Tongue (tissue), 3 donors: ENCODE measurements at places on chromosomes 6 and 20. TPM values are rescaled to one million over a fixed set of nuclear protein-coding genes. Genes with fewer than 3 reads are reported as not detected.

- DNase-seq: no peak
These were observed 64.4 kb downstream of the HACE1 start for GRCh38 chr6:104795363-104795762.

- no peak for DNase-seq
These were observed 13.6 kb downstream of the GINS1 start for GRCh38 chr20:25421102-25421501.

DNA sequence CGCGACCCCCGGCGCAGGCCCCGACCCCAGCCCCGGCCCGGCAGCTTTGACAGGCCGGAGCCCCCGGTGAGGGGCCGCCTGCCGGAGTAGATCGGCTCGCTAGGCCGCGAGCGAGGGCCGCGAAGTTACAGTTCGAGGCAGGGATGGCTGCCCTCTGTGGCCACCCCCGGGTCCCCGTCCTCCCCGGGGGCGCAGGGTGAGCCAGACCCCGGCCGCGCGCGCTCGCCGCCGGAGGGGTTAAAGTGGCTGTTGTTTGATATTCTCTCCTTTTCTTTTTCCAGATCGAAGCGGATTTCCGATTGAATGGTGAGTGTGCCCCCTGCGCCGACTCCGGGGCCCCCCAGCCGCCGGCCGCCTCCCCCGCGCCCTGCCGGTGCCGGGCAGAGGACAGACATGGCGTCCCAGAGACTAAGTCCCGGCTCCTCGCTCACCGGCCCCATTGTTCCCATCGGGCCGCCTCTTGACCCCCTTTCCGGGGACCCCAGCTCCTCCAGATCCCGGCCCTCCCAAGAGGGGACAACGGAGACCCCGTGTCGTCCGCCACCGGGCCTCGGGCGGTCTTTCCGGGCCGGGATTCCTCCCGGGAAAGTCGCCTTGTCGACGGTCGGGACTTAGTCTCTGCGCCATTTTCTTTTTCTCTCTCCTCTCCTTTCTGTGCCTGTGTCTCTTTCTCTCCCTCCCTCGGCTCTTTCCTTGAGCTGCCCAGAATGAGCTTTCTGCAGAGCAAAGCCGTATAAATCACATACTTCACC is 704 bp downstream of the TOP1 start:
- DNase-seq: peak; percentile 66

DNA sequence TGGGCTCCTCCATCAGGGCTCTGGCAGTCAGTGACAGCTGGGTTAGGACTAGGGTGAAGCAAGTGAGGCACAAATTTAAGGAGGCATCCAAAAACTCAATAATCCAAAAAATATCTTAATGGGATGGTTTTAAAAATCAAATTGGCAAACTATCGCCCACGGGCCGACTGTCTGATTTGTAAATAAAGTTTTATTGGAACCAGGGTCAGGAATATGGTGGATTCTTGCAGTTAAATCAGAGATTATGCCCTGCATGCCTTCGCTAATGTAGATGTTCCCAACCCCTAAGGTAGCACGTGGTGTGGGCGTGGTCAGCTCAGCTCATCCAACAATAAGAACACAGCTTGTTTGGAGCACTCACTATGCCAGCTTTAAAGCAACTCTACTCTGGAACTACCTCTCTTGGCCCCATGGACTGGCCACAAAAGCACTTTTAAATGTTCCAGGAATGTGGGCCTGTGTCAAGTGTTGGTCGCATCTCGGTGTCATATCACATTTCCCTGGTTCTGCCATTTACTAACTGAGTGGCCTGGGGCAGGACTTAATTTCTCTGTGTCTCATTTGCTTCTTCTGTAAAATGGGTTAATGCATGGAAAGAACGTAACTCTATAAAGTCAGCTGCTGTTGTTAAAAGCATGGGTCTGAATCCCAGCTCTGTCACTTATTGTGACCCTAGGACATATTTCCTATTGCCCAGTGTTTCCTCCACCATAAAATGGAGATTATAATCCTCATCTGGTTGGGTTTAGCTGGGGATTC is 7.0 kb downstream of the TP53RK start:
- no peak for DNase-seq

- DNase-seq: peak; percentile 46
These were observed 4.2 kb downstream of the PPP2R5D start for GRCh38 chr6:42988486-42989020.

GRCh38 chr6:108113557-108114519 is 39.3 kb upstream of the OSTM1 start:
- peak; percentile 83 for DNase-seq

- DNase-seq: no peak
These were observed 2.8 kb downstream of the TMC2 start for GRCh38 chr20:2538931-2539720.

DNA sequence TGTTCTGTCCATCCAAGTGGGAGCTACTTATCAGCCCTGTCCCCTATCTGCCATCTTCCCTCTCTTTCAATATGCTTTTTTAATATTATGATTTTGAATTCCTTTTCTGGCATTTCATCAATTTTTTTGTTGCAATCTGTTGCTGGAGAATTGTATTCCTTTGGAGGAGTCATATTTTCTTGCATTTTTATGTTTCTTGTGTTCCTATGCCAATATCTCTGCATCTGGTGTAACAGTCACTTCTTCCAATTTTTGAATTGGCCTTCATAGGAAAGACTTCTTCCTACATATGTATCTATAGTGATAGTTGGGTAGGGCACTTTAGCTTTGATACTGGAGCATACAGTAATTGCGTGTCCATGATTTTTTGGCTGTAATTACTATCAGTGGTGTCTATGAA is 70.1 kb downstream of the ZC2HC1B start:
- DNase-seq: no peak

- DNase-seq: peak; percentile 91
These were observed 7.8 kb upstream of the LCA5 start for GRCh38 chr6:79544939-79545450.

GRCh38 chr20:63442100-63442493 is 30.4 kb downstream of the KCNQ2 start:
- peak; percentile 47 for DNase-seq

RUNX2 gene
- total RNA-seq: 1.7 TPM

POLH gene
- 12.4 TPM for total RNA-seq

SLC52A3 gene
- total RNA-seq: 0.82 TPM
